Activated T-cell treated with anti-CD3 and anti-CD28 coated beads, Interleukin-2, amount 50 U/mL, for 4 hours (primary cell): ENCODE measurements at places on chromosomes 1 and 21. TPM values are rescaled to one million over a fixed set of nuclear protein-coding genes. Genes with fewer than 3 reads are reported as not detected.

Gene NFASC
- total RNA-seq: 0.41 TPM

Gene OR2T33
- not detected for total RNA-seq

Gene CHIA
- total RNA-seq: not detected

Gene PDE9A
- 2.5 TPM for total RNA-seq

Gene AUNIP
- total RNA-seq: 4.5 TPM

Gene RIPK4
- 0.13 TPM for total RNA-seq

Gene TCHH
- total RNA-seq: 0.05 TPM

Gene SNIP1
- 30.4 TPM for total RNA-seq

Gene CFHR3
- total RNA-seq: not detected

Gene TMEM79
- 6.4 TPM for total RNA-seq

Gene RGS13
- not detected for total RNA-seq

Gene PROK1
- not detected for total RNA-seq

Gene SPATA21
- total RNA-seq: not detected

Gene GALNT2
- 101 TPM for total RNA-seq

Gene RCAN3
- 51.7 TPM for total RNA-seq
